Activated CD8-positive, alpha-beta memory T cell treated with anti-CD3 and anti-CD28 coated beads for 48 hours (primary cell): ENCODE measurements at places on chromosomes 12 and 14.

GRCh38 chr12:94872971-94873733 lies 130.3 kb downstream of the NDUFA12 start:
- DNase-seq: no peak

DNA sequence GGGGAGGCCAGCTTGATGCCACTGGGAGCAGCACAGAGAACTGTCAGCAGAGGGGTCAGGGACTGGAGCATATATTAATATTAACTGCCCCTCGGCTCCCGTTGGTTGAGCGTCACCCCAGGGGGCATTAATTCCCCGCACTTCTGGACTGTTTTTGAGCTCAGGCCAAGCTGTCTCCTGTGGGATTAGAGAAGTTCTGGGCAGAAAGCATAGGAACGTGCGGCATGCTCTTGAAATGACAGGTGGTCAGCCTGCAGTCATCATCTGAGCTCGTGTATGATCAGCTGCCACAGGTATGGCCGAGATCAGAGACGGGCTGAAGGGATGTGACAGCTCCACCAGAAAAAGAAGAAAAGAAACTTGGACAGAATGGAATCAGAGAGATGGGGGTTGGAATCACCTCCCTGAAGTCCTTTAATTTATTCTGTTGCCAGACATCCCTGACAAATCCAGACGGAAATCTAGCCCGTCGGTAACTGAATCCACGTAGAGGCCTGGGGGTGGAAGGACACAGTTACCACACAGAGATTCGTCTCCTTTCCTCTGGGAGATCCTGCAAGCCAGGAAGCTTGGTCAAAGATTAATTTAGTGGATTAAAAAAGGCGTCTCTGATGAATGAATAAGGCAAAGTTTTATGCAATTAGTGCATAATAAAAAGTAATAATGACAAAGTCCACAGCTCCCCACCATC lies 23.6 kb downstream of the NR1H4 start:
- no peak for DNase-seq

- no peak for DNase-seq
These were observed 14.1 kb downstream of the C1R start for GRCh38 chr12:7078163-7078562.

DNA sequence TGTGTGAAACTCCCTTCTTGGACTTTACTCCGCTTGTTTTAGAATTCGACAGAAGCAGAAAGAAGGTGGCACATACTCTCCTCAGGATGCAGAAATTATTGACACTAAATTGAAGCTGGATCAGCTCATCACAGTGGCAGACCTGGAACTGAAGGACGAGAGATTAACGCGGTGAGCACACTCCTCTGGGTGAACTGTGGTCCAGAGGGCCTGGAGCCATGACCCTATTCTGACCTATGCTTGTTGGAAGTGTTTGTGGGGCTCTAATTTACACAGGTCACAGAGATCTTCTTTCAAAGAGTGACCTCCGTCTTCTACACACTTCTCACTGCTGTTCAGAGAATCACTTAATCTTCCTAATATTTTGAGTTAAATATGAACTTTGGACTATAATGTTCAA lies 72.5 kb upstream of the MYF6 start:
- DNase-seq: no peak

- DNase-seq: no peak
These were observed 54.3 kb upstream of the TMCC3 start for GRCh38 chr12:94704452-94705306.

DNA sequence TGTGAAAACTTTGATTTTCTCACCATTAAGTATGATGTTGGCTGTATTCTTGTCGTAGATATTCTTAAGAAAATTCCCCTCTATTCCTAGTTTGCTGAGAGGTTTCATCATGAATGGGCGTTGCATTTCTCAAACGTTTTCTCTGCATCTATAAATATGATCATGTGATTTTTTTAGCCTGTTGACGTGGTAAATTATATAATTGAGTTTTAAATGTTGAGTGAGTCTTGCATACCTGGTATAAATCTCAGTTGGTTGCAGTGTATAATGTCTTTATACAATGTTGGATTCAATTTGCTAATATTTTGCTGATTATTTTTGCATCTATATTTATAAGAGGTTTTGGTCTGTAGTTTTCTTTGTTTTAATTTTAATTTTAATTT lies 405.9 kb upstream of the MIS18BP1 start:
- no peak for DNase-seq

DNA sequence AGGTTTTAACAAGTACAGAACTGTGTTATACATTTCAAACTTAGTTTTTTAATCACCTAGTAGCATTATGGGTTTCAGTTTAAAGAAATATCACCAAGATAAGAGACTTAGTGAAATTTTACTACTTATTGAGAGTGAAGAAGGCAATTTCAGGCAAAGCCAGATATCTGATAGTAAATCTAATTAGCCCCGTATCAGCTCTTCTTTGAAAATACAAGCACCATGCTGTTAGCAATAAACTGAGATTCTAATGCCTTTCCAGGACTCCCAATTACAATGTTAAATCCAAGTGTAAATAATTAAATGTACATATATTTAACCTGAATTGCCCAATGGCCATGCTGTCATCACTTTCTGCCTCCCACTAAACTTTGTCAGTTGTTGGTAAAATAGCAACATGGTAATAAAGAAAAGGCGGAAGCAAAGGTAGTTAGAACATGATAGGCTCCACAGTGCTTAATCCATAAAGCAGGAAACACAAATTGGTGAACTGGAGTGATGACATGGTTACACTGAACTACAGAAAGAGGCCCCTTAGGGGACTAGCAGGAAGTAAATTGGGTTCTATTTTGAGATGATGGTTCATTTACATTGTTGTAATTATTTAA lies 646.1 kb downstream of the C12orf50 start:
- DNase-seq: no peak

DNA sequence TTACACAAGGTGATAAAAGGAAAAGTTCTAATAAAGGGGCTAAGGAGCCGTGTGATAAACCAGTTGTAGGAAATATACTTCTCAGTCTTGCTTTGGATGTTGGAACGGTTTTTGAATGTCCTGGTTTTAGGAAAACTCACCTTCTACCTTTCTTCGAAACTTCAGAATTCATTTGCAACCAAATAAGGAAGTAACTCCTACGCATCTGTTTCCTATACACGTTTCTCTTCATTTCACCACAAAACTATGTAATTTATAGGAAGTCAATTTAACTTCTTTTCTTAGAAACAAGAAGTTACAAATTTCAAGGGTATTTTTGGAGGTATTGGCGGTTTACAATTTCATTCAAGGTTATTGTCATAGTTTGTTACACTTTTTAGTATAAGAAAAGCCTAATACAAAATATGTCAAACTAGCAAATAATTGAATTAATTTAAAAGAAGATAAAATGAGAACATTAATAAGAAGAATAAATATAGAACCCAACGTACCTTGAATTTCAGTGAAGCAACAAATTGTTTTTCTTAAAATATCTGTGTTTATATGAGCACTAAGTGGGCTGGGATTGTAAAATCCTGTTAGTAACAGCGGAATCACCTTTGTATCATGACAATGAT lies 33.2 kb upstream of the CD69 start:
- DNase-seq: no peak

DNA sequence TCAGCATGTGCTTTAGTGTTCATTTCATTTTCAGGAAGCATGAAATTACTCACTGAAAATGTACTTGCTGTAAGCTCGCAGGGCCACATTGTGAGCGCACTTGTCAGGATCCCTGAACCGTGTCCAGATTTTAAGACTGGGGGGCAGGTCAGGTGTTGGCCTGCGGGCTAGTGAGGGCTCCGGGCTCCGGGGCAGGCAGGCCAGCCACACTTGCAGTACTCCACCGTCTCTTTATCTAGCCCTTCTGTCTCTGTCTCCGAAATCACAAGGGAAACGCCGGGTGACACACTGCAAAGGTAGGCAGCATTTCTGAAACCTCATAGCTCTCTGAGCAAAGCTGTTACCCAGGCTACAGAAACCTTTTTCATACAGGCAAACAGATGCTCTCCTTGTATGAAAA lies 98.7 kb downstream of the EML1 start:
- DNase-seq: no peak

DNA sequence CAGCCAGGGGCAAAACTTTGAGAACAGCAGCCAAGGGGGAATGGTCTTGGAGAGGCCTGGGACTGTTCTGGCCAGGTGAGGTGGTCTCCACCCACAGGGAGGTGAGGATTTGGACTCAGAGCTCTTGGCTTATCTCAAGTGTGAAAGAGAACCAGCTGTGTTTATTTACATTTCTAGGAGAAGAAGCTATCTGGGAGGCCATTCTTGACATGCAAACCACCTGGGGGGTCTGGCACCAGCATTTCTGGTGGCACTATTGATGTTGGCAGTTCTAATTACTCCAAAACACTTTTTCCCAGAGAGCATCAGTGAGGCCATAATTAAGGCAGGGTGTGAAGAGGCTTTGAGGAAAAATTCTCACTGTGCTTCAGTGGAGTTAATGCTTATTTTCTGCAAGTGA lies 95.1 kb downstream of the CAND1 start:
- no peak for DNase-seq

GRCh38 chr12:53659011-53659551 lies 16.8 kb downstream of the ATP5MC2 start:
- DNase-seq: no peak

DNA sequence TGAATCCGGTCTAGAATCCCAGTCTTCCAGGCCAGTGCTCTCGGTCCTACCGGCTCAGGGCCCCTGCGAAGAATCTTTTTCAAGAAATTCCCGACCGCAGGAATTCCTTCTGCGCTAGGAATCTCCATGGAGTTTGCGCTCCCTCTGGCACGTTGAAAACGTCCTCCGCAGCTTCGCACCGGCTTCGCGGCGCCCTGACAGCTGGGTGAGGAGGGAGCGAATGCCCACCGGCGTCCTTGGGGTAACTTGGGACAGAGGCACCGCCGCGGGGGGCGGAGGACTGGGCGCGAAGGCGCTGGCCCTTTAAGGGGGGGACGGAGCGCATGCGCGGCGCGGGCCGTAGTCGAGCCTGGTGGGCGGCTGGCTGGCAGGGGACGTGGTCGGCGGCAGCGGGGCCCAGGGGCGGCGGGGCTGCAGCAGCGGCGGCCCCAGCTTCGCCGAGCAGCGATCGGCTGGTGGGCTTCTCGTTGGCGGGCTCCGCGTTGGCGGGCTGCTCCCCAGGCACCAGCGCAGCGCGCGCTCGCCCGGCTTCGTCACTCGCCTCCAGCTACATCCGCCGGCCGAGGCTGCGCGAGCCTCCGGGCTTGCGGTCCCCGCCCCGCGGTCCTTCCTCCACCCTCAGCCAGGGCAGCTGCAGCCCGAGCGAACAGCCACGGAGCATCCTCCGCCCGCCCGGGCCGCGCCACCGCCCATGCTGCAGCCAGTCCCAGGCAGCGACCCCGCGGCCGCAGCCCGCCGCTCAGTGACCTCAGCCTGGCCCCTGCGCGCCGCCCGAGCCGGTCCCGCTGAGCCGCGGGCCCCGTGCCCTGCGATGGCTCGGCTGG lies at the start of gene VASH1:
Gene VASH1, plus strand, starts transcription at position 333 of the 824 bp plus-strand sequence. CDS start 1,354 bp downstream, outside the sequence.
- no peak for DNase-seq

DNA sequence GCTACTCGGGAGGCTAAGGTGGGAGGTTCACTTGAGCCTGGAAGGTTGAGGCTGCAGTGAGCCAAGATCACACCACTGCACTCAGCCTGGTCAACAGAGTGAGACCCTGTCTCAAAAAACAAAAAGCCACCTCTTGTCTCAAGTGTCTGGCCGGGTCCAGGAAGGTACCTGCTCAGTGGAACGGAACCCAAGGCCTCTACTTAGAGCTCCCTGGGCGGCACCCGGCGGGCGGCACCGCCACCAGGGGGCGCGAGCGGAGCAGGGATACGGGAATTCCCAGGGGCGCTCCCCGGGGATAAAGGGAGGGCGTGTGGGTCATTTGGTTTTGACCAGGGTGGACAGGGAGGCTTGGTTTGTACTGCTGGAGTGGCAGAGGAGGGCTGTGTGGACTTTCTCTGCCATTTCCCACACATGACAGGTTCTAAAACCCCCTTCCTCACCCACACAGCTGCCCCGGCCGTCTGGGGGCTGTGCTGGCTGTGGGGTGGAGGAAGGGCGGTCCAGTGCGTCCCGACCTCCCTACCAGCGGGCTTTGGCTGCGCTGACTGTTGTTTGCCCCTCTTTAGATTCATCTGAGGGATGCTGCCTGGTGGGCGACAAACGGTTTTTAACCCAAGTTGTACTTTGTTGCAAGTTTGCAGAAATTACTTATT lies 91.4 kb downstream of the SETD3 start:
- DNase-seq: no peak

DNA sequence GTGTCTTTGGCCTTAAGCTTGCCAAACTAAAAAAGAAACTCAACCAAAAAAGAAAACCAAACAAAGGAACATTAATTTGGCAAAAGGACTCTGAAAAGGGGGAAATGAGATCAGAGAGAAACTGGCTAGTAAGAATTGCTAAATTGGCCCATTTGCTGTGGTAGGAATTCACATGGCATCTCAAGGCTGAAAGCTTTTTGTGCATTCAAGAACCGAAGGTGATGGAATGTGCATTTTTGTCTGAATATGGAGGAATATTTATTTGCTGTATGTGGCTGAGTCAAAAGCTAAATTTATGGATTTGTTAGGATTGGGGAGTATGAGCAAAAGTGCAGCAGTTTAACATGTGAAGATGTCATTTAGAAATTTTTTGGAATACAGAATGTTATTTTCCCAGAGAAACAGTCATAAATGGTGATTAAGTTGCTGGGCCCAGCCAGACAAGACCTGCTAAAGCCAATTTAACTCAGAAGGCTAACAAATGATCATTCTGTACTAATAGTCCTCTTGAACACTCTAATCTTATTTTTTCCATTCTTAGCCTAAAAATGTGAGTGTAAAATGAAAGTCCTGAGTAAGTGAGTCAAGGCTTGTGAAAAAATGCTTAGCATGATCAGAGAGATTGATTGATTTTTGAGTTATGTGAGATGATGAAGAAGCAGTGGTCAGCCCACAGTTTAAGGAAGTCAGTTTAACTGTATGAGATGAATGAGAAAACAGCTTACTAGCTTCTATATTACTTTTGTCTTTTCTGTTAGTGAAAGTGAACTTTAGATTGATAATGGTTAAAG lies 94.1 kb downstream of the ANO6 start:
- no peak for DNase-seq

DNA sequence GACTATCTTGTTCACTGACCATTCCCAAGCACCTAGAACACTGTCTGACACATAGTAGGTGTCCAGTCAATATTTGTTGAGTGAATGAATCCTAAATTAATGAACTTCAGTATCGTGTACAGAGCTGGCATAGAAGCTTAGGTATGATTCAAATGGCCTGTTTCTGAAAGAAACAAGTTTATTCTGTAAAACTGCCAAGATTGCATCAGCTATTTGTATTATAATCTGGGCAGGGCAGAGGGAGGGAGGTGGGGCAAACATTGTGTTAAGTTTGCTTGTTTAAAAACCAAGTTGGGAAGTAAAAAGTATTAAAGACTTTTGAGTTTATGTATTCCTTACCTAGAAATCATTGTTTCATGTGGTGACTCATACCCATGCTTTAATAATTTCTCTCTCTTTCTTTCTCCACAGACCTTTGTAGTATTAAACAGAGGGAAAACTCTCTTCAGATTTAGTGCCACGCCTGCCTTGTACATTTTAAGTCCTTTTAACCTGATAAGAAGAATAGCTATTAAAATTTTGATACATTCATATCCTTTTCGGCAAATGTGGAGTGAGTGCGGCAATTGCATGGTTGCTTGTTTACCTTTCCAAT lies 92.8 kb downstream of the SCN8A start:
- no peak for DNase-seq

GRCh38 chr12:48034835-48035805 lies 30.8 kb upstream of the COL2A1 start:
- DNase-seq: no peak
